ENCODE measurements at places on chromosomes 5 and 9.

GRCh38 chr5:116575326-116576052, 866 bp upstream of the SEMA6A start:
- no peak for DNase-seq

DNA sequence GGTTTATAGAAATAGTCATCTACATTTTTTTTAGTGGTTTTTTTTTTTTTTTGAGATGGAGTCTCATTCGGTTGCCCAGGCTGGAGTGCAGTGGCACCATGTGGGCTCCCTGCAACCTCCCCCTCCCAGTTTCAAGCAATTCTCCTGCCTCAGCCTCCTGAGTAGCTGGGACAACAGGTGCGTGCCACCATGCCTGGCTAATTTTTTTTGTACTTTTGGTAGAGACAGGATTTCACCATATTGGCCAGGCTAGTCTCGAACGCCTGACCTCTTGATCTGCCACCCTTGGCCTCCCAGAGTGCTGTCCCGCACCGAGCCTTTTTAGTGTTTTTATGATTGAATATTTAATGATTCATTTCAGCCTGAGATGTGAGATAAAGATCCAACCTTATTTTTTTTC, 27.3 kb downstream of the ANKRD33B start:
- DNase-seq: no peak

- DNase-seq: no peak
Measured at GRCh38 chr5:95177456-95177855, 107.4 kb downstream of the MCTP1 start.

DNA sequence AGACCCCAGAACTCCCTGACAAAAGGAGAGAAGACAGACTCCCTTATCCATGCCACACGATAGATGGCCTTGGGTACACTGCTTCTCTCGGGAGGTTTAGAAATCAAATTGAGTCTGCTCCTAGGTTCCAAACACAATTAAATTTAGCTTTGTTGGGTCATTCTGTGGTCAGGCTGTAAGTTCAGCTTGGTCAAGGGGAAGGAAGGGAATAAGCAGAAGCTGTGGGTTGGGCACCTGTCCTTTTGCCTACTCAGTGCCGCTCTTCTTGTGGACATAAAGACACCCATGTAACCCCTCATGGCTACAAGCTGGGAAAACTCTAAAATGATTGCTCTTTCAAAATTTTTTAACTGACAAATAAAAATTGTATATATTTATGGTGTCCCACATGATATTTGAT, 19.1 kb upstream of the AK3 start:
- DNase-seq: no peak

DNA sequence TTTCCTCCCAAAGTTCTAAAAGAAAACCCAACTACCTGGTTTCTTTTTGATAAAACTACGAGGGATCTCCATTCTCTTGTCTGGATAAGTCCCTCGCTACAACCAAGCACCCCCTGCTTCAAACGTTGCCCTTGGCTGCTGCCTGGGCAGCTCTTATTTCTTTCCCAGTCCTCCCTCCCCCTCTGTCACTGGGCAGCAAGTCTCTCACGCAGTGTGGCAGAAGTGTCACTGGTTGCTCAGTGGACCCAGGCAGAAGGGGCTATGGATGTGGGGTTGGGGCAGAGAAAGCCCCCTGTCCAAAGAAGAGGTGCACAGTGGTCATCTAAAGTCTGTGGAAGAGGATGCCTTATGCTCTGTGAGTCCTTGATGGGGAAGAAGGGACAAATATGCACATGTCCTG, 7.2 kb upstream of the SMIM32 start:
- no peak for DNase-seq

DNA sequence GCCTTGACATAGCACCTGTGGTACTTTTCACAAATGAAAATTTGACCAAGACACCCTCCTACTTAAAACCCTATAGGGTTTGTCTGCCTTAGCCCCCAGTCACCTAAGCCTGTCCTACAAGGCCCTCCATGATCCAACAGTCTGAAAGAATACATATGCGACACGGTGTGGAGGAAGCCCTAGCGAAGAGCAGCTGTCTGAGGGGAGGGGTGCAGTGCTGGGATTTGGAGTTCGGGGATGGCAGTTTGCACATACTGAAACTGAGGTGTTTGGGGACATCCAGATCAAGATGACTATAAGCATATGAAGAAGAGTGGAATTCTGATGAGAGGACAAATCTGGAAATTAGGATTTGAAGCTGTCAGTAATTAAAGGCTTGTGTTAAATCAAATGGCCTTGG, 7.2 kb upstream of the MYORG start:
- no peak for DNase-seq

GRCh38 chr5:67880511-67880805, 335.1 kb upstream of the PIK3R1 start:
- no peak for DNase-seq

GRCh38 chr5:28903643-28904042, 1865.3 kb upstream of the CDH9 start:
- no peak for DNase-seq

GRCh38 chr9:122863407-122863806, 35.0 kb upstream of the PDCL start:
- no peak for DNase-seq

DNA sequence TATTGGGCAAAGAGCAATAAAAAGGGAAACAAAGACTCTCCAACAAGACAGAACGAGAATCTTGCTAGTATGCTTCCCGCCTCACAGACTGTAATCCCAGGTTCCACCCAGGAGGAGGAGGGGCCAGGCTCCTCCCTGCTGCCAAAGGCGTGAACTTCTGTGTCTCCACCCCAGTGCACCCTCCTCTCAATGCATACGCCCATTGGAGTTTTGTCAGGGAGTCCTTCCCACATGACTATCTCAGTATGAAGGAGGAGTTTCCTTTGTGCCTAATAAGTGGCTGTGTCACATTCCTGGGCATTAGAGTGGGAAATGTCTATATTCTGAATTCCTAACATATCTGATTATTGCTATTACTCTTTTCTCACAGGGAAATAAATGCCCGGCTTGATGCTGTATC, 106.4 kb upstream of the DHFR start:
- DNase-seq: no peak

GRCh38 chr5:64518793-64519192, 13.0 kb downstream of the RGS7BP start:
- DNase-seq: no peak

- DNase-seq: no peak
Measured at GRCh38 chr9:30058463-30058862, 2326.0 kb upstream of the ACO1 start.

DNA sequence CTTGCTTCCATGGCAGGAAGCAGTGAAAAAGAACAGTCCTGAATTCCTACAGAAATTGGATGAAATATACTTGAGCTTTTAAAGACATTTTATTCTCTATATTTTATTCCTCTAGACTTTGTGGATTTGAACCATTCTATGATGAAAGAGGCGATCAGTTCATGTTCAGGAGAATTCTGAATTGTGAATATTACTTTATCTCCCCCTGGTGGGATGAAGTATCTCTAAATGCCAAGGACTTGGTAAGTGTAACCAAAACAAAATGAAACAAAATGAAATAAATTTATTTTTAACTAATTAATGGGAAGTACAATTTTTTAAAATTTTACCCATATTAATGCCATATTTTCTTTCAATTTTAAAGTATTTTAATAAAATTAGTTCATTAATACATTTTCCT, 34.1 kb downstream of the STARD4 start:
- no peak for DNase-seq

DNA sequence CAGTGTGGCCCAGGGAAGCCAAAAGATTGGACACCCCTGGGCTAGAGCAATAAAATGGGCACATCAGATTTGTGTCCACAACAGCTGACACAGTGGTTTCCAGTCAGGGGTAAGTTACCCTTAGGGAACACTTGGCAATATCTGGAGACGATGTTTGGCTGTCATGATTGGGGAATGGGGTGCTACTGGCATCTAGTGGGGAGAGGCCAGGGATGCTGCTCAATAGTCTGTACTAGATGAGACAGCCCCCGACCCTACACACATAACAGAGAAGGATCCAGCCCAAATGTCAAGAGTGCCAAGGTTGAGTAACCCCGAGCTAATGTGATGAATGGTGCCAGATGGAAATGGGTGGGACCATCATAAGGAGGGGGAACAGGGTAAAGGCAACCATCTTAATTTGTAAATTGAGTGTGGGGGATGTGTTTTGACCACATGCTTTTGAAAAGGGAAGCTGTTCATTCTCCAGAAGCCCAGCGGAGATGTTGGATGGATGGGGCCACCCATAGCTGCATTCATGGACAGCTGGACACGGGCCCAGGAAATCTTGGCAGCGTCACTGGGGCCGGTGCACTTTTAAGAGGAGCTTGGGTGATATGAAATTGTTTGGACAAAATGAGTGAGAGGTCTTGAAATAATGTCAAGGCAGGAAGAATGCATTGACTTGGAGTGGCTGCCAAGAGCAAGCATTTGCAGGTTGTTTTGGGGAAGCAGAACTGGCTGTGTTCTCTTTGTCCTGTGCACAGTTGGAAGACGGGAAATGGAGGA, 33.4 kb downstream of the SYK start:
- DNase-seq: no peak

DNA sequence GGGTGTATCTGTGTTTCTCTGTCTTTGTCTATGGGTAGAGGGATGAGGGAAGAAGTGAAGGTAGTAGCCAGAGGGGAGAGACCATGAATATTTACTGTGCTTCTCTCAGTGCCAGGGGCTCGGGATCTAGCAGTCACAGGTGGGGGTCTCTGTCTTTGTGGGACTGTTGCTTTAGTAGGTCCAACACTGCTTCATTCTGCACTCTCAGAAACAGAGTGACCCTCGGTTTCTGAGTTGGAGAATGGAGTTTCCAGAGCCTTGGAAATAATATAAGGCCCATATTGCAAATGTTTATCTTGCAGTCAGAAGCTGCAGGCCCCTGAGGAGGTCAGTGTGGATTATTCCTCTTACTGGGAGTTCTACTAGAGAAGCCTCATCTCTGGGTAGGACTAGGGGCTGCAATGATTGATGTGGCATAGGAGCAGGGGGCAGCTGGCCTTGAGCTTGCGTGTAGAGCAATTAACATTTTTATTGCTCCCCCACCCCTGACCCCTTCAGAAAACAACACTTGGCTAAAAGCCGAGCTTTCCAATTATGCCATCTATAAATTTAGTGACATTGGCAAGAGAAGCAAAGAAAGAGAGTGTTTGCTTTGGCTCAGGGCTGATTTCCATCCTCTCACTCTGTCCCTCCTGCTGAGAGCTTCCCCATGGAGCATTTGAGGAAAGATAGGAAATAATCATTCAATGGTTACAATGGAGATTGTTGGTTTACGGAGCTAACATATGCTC, 55.0 kb upstream of the TRPC7 start:
- DNase-seq: no peak

DNA sequence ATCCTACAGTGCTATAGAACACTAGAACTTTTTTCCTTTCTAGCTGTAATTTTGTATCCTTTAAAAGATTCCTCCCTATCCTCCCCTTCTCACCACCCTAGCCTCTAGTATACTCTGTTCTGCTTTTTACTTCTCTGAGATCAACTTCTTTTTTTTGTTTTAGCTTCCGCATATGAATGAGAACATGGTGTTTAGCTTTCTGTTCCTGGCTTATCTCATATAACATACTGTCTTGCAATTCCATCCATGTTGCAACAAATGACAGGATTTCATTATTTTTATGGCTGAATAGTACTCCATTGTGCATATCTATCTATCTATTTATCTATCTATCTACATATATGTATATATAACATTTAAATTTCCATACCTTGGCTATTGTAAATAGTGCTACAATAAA, 126.0 kb upstream of the MAN2A1 start:
- DNase-seq: no peak

GRCh38 chr9:127131871-127132270, 9.4 kb upstream of the ANGPTL2 start:
- no peak for DNase-seq

- no peak for DNase-seq
Measured at GRCh38 chr9:107169796-107170195, 113.3 kb upstream of the RAD23B start.

DNA sequence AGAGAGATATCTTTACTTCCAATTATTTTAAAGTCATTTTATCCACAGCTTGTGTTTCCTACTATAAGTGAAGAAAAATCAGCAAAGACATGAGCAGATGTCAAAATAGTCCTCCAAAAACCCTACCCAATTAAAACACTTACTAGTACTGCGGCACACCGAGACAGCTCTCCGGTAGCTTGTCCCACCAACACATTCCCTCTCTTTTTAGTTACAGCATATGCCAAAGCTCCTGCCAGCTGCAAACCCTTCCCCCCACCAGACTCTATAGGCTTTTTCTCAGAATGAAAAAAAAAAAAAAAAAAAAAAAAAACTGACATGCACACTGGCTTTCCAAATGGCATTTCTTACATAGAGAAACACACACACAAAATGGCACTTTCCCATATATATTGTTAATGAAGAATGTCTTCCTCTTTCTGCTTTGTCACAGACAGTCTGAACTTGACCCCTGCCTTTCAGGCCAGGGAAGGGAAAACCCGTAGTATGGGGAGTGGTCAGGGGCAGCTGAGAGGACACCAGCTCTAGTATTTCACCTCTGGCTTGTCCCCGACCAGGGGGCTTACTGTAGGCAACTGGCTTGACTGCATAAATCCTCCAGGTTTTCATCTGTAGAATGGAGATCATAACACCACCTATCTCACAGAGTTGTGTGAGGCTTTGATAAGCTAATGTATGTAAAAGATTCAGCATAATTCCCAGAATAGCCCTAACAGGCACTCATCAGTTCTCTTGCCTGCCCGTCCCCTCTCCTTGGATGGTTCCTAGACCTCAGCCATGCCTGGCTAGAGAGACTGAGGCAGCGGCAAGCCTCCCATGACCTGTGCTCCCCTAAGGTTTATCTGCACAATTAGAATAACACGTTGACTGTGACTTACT, 233.6 kb downstream of the CRB2 start:
- DNase-seq: no peak

GRCh38 chr5:153661897-153662296, 171.4 kb downstream of the GRIA1 start:
- DNase-seq: no peak

DNA sequence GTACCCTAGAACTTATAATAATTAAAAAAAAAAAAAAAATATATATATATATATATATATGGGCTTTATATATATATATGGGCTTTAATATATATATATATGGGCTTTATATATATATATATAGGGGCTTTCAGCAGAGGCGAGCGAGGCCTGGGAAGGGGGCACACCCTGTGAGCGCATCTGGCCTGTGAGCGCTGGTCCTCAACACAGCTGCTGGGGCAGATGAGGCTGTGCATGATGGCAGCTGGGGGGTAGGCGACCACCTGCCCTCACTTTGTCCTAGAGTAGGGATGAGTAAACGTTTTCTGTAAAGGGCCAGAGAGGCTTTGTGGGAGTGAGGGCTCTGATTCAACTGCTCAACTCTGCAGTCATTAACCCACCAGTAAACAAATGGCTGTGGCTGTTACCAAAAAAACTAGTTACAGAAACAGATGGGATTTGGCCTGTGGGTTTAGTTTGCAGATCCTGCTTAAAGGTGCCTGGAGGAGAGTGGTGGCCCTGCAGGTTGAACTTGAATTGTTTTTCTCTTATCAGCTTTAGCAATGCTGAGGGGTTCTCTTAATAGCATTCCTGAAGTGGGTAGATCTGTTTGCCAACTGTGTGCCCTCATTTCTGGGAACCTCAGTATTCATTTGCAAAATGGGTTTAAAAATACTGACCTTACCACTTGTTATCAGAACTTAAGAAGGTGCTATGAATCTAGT, 88.1 kb upstream of the EPB41L4B start:
- no peak for DNase-seq

Measured in T-cell (primary cell).